ENCODE measurements at places on chromosomes 16 and 17.

DNA sequence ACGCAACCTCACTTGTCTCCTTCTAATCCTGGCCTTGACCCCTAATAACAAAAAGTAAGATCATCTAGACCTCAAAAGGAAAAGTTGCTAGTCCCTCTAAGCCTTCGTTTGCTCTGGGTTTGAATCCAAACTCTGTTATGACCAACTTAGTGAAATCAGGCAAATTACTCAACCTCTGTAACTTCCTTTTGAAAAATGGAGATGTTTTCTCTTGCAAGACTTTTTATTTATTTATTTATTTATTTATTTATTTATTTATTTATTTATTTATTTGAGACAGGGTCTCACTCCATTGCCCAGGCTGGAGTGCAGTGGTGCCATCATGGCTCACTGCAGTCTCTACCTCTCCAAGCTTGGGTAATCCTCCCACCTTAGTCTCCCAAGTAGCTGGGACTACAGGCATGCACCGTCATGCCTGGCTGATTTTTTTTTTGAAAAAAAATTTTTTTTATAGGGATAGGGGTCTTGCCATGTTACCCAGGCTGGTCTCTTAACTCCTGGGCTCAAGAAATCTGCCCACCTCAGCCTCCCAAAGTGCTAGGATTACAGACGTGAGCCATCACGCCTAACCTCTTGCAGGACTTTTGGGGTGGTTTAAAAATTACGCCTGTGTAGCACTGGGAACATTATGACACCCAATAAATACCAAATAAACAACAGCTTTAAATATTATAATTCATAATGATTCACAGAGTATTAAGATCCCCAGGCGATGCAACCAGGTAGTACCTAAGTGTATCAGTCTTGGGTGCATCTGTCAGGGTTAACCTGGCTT lies 63.4 kb downstream of the PITPNC1 start:
- H3K4me1 ChIP-seq: peaks cover 92% of the 10 kb centered on the region
- H3K27me3 ChIP-seq: no peaks in the 10 kb centered on the region
- H3K4me3 ChIP-seq: peak overlapping the region; percentile 16
- no peaks in the 10 kb centered on the region for H3K36me3 ChIP-seq
- peak overlapping the region; percentile 86 for H3K27ac ChIP-seq

- H3K27ac ChIP-seq: no peak overlapping the region
- H3K36me3 ChIP-seq: no peaks in the 10 kb centered on the region
- no peak for DNase-seq
- H3K4me3 ChIP-seq: no peak overlapping the region
- no peaks in the 10 kb centered on the region for H3K4me1 ChIP-seq
Measured at GRCh38 chr16:87101903-87102302, 215.3 kb downstream of the C16orf95 start.

DNA sequence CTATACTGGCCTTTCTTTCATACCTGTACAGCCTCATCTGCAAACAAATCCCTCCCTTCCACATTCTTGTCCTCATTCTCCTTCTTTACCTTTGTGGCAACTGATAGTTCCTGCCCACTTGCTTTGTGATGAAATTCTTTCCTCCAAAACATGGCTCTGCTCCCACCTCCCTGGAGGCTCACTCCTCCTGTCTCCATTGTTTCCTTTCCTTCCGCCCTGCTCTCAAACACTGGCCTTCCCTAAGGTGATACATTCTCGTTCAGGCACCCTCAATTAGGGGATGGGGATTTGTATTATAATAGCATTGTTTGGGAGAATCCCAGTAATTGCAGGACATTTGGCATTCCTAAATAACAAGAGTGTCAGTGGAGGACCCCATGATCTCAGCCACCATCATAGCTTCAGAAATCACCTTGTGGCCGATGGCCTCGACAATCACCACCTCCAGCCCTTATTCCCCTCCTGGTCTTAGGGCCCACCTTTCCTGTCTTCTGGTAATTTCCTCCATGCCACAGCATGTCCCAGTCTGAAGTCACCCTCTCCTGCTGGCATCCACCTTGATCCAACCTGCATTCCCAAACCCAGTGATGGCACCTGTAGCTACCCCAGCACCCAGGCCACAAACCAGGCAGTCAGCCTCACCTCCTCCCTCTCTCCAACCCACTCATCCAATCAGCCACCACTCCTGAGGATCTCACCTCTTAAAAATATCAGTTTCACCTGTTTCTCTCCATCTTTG lies 7.9 kb downstream of the UNC119 start:
- no peaks in the 10 kb centered on the region for H3K27me3 ChIP-seq
- DNase-seq: no peak
- peaks cover 20% of the 10 kb centered on the region for H3K4me1 ChIP-seq
- H3K27ac ChIP-seq: no peak overlapping the region
- H3K4me3 ChIP-seq: no peak overlapping the region

- H3K4me1 ChIP-seq: no peaks in the 10 kb centered on the region
- no peaks in the 10 kb centered on the region for H3K36me3 ChIP-seq
- H3K27me3 ChIP-seq: no peaks in the 10 kb centered on the region
- DNase-seq: no peak
- no peak overlapping the region for H3K4me3 ChIP-seq
- H3K27ac ChIP-seq: no peak overlapping the region
Measured at GRCh38 chr16:62562121-62562520, 525.9 kb upstream of the CDH8 start.

- no peaks in the 10 kb centered on the region for H3K36me3 ChIP-seq
- DNase-seq: no peak
- no peaks in the 10 kb centered on the region for H3K27me3 ChIP-seq
- H3K4me3 ChIP-seq: no peak overlapping the region
Measured at GRCh38 chr16:89548344-89549006, 12.0 kb upstream of the RPL13 start.

- H3K27me3 ChIP-seq: no peaks in the 10 kb centered on the region
- H3K4me1 ChIP-seq: no peaks in the 10 kb centered on the region
- no peak overlapping the region for H3K27ac ChIP-seq
- no peak for DNase-seq
- H3K36me3 ChIP-seq: no peaks in the 10 kb centered on the region
Measured at GRCh38 chr17:12313786-12314185, 293.1 kb downstream of the MAP2K4 start.

GRCh38 chr17:69418535-69418934 lies 4.0 kb downstream of the MAP2K6 start:
- H3K27ac ChIP-seq: no peak overlapping the region
- no peaks in the 10 kb centered on the region for H3K36me3 ChIP-seq
- no peaks in the 10 kb centered on the region for H3K27me3 ChIP-seq
- DNase-seq: no peak
- no peak overlapping the region for H3K4me3 ChIP-seq
- H3K4me1 ChIP-seq: peaks cover 50% of the 10 kb centered on the region

GRCh38 chr17:7431231-7431630 lies 2.6 kb downstream of the SPEM3 start:
- no peak overlapping the region for H3K27ac ChIP-seq
- no peak for DNase-seq
- H3K36me3 ChIP-seq: no peaks in the 10 kb centered on the region
- peaks cover 5% of the 10 kb centered on the region for H3K4me1 ChIP-seq
- no peak overlapping the region for H3K4me3 ChIP-seq

GRCh38 chr16:30887927-30888326 lies 6.0 kb downstream of the BCL7C start:
- H3K4me3 ChIP-seq: no peak overlapping the region
- H3K4me1 ChIP-seq: peaks cover 8% of the 10 kb centered on the region
- H3K36me3 ChIP-seq: peaks cover 6% of the 10 kb centered on the region
- H3K27me3 ChIP-seq: no peaks in the 10 kb centered on the region
- DNase-seq: no peak

- H3K27ac ChIP-seq: no peak overlapping the region
- peaks cover 16% of the 10 kb centered on the region for H3K4me1 ChIP-seq
- DNase-seq: no peak
- H3K4me3 ChIP-seq: no peak overlapping the region
Measured at GRCh38 chr16:2915196-2915929, 3.6 kb downstream of the FLYWCH1 start.

GRCh38 chr16:12025472-12025871 lies 48.9 kb downstream of the SNX29 start:
- no peak overlapping the region for H3K27ac ChIP-seq
- no peak overlapping the region for H3K4me3 ChIP-seq
- no peak for DNase-seq
- H3K4me1 ChIP-seq: no peaks in the 10 kb centered on the region
- no peaks in the 10 kb centered on the region for H3K27me3 ChIP-seq

DNA sequence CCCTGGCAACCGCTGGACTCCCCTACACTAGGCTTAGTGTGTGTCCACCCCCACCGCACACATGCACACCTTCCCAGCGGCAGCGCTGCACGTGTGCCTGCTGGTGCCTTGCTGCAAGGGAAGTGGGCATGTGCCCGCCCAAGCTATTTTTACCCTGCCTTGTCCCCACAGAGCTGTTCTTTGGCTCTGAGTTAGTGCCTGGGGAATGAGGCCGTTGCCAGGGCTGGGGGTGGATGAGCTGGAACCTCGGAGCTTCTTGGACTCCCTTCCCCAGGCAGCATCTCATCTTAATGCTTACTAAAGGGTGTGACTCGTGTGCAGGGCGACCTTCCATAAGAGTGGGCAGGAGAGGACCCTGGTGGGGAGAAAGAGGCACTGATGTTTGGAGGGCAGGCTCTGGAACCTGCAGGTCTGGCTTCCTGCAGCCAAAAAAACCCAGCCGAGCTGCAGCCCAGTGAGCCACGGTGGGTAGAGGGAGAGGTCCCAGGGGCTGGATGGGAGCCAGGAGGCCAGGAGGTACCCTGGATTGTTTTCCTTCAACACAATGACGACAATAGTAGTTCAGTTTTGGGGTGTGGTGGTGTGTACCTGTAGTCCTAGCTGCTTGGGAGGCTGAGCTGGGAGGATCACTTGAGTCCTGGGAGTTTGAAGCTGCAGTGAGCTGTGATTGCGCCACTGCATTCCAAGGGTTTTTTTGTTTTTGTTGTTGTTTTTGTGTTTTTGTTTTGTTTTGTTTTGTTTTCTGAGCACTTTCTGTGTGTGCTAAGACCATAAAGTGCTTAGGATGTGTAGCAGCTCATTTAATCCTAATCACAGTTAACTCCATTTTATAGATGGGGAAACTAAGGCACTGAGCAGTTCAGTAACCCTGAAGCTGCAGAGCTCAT lies 119.1 kb downstream of the RAB11FIP4 start:
- H3K27ac ChIP-seq: peak overlapping the region; percentile 70
- H3K36me3 ChIP-seq: no peaks in the 10 kb centered on the region
- DNase-seq: peak; percentile 36
- no peaks in the 10 kb centered on the region for H3K27me3 ChIP-seq
- H3K4me1 ChIP-seq: peaks cover 74% of the 10 kb centered on the region

DNA sequence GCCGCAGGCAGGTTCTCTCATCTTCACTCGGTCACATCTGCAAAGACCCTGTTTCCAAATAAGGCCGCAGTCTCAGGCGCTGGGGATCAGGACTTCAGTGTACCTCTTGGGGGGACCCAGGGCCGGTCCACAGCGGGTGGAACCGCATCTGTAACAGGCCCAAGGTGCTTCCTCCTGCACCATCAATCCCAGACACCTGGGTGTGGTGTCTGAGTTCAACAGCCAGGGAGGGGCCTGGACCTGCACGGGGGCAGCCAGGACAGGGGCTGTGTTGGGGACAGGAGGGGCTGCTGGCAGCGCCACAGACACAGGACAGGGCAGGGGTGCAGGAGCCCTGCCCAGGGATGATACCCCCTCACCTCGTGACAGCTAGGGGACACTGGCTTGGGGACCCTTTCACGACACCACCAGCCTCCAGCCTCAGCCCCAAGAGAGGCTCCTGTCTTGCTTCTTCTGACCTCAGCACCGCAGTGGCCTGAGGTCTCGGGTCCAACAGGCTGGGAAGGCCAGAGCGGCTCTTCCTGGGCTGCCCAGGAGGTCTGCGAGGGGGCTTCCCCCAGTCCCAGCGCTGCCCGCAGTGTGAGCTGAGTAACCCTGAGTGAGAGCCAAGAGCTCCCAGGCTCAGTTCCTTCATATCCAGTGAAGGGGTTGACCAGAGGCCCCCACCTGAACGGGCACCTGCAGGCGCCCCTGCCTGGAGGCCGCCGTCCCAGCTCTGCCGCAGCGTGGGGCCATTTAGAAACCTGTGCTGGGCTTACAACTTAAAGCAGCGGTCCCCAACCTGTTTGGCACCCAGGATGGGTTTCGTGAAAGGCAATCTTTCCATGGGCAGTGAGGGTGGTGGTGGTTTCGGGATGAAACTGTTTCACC lies 30.7 kb upstream of the BAHCC1 start:
- H3K4me3 ChIP-seq: no peak overlapping the region
- H3K27ac ChIP-seq: no peak overlapping the region
- H3K27me3 ChIP-seq: peaks cover 14% of the 10 kb centered on the region
- no peak for DNase-seq

GRCh38 chr17:83080858-83081683 lies 1.7 kb downstream of the METRNL start:
- H3K4me3 ChIP-seq: no peak overlapping the region
- peak overlapping the region; percentile 16 for H3K27ac ChIP-seq
- peak; percentile 40 for DNase-seq
- H3K4me1 ChIP-seq: peaks cover 50% of the 10 kb centered on the region

DNA sequence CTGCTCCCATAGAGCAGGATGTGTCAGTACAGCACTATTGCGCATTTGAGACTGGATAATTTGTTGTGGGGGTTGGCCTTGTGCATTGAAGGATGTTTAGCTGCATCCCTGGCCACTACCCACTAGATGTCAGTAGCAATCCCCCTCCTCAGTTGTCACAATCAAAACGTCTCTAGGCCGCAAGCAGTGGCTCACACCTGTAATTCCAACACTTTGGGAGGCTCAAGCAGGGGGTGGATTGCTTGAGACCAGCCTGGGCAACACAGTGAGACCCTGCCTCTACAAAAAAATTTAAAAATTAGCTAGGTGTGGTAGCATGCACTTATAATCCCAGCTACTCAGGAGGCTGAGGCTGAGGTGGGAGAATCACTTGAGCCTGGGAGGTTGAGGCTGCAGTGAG lies 48.4 kb downstream of the CENPV start:
- H3K36me3 ChIP-seq: no peaks in the 10 kb centered on the region
- H3K4me1 ChIP-seq: no peaks in the 10 kb centered on the region
- no peak for DNase-seq
- H3K4me3 ChIP-seq: no peak overlapping the region

GRCh38 chr17:46202424-46202823 lies 9.2 kb upstream of the KANSL1 start:
- no peak overlapping the region for H3K27ac ChIP-seq
- H3K36me3 ChIP-seq: no peaks in the 10 kb centered on the region
- no peak for DNase-seq
